ENCODE measurements at places on chromosomes 16 and 17. TPM values are rescaled to one million over a fixed set of nuclear protein-coding genes. Genes with fewer than 3 reads are reported as not detected.

DNA sequence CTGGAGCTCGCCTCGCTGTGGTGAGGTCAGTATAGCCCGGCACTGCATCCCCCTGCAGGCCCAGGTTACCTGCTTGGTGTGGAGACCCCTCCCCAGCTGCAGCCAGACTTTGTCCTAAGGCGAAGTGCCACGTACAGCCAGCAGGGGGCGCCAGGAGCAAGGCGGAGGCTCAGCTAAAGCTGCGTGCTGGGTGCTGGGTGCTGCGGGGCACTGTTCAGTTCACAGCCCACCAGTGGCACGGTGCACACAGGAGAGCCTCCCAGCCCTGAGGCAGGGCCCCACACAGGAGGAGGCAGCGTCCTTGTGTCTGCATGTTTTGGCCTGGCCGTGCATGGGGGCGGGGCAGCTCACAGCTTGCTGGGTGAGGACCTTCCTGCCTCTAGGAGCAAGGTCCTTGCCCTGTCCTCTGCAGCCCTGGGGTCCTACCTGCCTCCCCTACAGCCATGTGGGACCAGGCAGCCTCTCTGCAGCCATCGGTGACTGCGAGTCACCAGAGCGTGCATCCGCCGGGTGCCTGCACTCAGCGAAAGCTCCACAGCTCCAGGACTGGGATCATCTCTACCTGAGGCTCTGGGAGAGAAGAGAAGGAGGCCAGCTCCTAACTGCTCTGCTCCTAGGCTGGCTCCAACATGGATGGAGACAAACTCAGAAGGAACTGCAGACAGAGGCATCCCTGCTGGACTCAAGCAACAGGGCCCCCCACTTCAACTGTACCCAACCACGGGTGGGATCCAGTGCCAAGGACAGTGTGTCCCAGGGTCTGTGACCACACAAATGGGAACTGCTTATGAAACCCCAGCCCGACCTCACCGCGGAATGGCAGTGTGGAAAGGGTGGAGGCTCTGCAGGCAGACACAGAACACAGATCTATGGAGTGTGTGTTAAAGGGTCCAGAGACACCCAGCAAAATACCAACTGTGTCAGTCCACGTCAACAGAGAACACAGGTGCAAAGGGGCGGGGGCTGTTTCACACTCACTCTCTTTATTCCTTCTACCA is 19.0 kb downstream of the SLC7A5 start:
- peaks cover 9% of the 10 kb centered on the region for H3K36me3 ChIP-seq
- no peak overlapping the region for H3K4me3 ChIP-seq
- no peak for DNase-seq
- no peak overlapping the region for H3K27ac ChIP-seq
- no peaks in the 10 kb centered on the region for H3K4me1 ChIP-seq
- H3K27me3 ChIP-seq, result no peaks in the 10 kb centered on the region

DNA sequence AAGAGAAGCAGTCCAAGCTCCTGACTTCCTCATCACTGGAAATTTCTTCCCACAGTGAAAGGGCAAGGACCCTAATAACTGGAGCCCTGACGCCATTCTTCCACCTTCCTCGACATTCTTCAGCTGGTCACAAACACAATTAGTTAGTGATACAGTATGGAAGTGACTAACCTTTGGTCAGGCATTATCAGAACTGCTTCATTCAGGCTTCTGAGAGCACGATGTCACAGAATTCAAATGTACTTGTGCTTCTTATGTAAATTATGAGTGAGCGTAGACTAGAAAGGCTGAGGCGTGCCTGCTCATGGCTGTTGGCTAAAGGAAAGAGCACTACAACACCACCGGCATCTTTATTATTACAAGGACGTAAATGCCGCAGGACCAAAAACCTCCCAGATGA is 302.9 kb upstream of the AXIN2 start:
- H3K27me3 ChIP-seq, result no peaks in the 10 kb centered on the region
- no peak overlapping the region for H3K27ac ChIP-seq
- no peak for DNase-seq

DNA sequence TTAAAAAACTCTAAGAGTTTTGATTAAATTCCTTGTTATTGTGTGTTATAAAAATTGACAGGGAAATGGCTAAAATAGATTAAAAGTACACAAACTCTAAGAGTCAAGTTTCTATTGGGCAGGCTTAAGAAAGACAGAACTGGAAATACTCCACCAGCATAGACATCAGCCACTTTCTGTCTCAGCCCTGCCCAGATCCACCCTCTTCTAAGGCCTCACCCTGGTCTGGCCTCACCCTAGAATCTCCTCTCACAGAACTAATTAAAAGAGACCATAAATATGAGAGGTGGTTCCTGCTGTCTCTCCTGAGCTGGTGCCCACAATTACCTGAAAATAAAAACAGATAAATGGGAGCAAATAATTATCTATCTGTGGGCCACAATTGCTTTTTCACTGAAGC is 1951.0 kb downstream of the TP53TG3F start:
- H3K36me3 ChIP-seq, result no peaks in the 10 kb centered on the region
- no peaks in the 10 kb centered on the region for H3K27me3 ChIP-seq
- H3K4me3 ChIP-seq, result no peak overlapping the region
- H3K4me1 ChIP-seq, result no peaks in the 10 kb centered on the region
- DNase-seq, result no peak

GRCh38 chr17:70552230-70552981 is 383.1 kb downstream of the KCNJ2 start:
- no peak overlapping the region for H3K27ac ChIP-seq
- H3K36me3 ChIP-seq, result no peaks in the 10 kb centered on the region
- no peak overlapping the region for H3K4me3 ChIP-seq

DNA sequence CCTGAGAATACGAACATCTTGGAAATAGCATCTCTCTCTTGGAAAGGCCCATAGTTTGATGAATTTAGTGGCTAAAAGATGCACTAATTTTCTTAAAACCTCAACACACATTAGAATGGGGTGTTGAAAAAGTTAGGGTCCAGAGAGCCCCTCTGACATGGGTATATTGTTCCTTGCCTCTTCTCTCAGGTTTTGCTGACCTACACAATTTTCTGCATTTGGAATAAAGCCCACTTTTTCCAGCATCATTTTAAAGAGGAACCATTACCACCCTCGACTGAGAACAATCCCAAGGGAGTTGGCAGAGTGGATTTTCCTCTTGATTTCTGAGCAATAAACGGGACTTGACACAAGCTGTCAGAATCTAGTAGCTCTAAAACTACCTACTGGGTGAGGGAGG is 156.1 kb downstream of the PMP22 start:
- no peak overlapping the region for H3K27ac ChIP-seq
- DNase-seq, result no peak
- no peak overlapping the region for H3K4me3 ChIP-seq
- H3K36me3 ChIP-seq, result no peaks in the 10 kb centered on the region
- no peaks in the 10 kb centered on the region for H3K4me1 ChIP-seq

DNA sequence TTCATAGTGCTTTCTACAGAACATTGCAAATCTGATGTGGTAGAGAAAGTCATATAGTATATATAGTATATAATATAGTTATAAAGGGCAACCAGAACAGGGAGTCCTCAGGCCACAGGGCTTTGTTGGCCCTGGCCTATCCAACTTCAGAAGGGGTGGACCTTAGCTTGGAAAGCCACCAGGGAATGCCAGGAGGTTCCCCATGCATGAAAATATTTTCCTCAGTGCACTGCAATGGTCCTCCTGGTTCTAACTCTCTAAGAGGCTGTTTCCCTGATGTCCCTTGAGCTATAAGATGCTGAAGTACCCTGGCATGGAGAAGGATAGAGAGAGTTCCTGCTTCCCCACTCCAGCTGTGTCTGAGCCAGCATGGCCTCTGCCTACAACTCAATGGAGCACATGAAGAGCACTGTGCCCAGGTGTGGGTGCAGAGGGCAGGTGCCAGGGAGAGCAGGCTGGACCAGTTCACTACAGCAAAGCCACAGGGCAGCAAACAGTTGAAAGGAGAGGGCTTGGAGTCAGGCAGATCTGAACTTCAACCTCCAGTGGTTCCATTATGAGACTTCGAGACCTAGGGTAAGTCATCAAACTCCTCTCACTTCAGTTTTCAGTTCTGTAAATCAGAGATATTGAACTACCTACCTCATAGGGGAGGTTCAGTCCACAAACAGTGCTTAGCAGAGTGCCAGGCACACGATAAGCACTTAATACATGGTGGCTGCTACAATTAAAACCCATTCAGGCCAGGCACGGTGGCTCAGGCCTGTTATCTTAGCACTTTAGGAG is 183.1 kb downstream of the SALL1 start:
- no peaks in the 10 kb centered on the region for H3K36me3 ChIP-seq
- H3K27ac ChIP-seq, result no peak overlapping the region
- no peak for DNase-seq
- H3K4me3 ChIP-seq, result no peak overlapping the region
- no peaks in the 10 kb centered on the region for H3K4me1 ChIP-seq

DNA sequence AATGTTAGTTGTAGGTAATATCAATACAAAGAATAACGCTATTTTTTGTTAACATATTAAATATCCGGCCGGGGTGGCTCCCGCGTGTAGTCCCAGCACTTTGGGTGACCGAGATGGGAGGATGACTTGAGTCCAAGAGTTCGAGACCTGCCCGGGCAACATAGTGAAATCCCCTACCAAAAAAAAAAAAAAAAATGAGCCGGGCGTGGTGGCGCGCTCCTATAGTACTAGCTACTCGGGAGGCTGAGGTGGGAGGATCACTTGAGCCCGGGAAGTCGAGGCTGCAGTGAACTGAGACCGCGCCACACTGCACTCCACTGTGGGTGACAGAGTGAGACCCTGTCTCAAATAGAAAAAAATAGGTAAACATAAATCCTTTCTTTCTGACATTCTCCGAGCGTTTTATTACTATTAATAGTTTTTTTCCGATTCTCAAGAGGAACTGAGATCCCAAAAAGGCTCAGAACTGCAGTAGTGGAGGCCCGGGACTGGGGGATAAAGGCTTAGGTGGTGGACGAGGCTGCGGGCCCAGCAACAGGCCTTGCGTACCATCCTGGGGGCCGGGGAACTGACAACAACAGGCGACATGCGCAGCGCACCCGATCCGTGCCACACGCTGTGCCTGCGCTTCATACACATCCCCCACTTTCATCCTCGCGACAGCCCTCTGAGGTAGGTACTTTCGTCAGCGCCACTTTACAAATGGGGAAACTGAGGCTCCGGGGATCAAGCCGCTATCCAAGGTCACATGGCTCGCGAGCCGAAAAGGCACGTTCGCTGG is 919 bp downstream of the N4BP1 start:
- H3K4me3 ChIP-seq, result peak overlapping the region; percentile 78
- H3K4me1 ChIP-seq, result peaks cover 60% of the 10 kb centered on the region
- H3K27me3 ChIP-seq, result no peaks in the 10 kb centered on the region
- no peak for DNase-seq
- peak overlapping the region; percentile 92 for H3K27ac ChIP-seq

The ECI1 gene
- total RNA-seq, result 71.8 TPM

The KRT32 gene
- total RNA-seq, result not detected

The AGRP gene
- total RNA-seq, result not detected
